ENCODE measurements at places on chromosomes 6 and 20.
A peak's percentile ranks its signal among the peaks of the same experiment; 100 is the strongest.

- DNase-seq, result no peak
These were observed 164.1 kb downstream of the HAO1 start for GRCh38 chr20:7776148-7776547.

- DNase-seq, result no peak
These were observed 87.7 kb upstream of the NOX3 start for GRCh38 chr6:155543166-155543847.

GRCh38 chr20:3413393-3413889 is 6.0 kb upstream of the DNAAF9 start:
- no peak for DNase-seq

- no peak for DNase-seq
These were observed 31.0 kb downstream of the ERGIC3 start for GRCh38 chr20:35572838-35573237.

- DNase-seq, result peak; percentile 59
These were observed at the start of gene AIG1 for GRCh38 chr6:143060806-143061596. Gene AIG1 (plus strand): TSS chr6:143060889. CDS start chr6:143060926, 37 bp downstream.

DNA sequence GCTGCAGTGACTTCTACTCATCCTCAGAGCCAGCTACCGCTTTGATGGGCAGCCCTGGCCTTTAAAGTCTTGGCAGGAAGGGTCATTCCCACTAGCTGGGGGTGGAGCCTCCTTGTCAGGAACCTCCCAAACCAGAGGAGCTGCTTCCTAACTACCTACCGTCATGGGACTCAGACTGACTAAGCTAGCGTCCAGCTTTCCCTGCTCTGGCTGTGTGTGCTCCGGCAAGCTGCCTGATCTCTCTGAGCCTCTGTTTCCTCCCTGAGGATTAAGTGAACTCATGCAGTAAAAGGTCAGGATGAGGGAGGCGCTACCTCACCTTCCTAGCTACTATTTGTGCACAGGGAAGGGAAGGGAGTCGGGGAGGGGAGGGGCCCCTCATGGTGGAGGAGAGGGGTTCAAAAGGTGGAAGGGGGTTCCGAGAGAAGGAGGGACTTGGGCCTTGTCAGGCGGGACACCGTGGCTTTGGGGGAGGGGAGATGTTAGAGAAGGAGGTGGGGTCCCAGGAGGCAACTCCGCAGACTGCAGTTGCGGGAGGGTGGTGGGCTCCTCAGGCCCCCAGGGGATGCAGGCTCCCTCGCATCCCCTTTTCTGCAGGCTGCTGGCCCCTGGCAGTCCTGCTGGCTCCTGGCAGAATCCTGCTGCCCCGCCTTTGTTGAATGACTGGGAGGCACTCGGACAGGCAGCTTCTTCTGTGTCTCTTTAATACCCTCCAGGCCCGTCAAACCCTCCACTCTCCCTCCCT is 9.8 kb downstream of the DUSP15 start:
- DNase-seq, result no peak

GRCh38 chr6:41072836-41073202 is at the start of gene NFYA:
Gene NFYA (plus strand): TSS chr6:41072974. CDS start chr6:41079090, 6,116 bp downstream.
- DNase-seq, result peak; percentile 98

DNA sequence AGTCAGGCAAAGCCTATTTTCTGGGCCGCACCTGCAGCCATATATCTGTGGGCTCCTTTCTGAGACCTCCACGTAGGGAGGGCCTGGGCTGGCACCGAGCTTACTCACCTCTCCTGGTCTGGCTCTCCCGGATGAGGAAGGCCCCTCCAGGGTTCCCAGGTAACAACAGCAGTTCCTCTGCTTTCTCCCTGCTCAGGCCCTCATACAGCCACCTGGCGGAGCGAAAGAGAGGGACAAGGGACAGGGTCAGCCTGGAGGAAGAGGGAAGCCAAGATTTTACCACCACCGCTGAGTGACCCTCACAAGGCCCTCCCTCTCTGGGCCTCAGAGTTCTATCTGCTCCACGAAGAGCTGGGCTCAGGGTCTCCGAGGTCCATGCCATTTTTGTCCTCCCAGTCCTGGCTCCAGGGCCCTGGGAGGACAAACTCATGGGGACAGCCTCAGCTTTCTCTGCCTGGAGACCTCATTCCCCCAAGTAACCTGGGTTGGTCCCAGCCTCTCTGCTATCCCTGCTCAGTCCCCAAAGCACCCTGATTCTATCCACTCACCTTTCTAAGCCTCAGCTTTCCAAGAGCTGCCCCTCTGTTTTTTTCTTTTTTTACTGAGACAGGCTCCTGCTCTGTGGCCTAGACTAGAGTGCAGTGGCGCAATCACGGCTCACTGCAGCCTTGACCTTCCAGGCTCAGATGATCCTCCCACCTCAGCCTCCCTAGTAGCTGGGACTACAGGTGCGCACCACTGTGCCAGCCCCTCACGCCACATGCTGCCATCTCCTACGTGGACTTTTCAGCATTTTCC is 13.3 kb downstream of the SLA2 start:
- no peak for DNase-seq

GRCh38 chr6:142651384-142651783 is 293.6 kb downstream of the HIVEP2 start:
- DNase-seq, result no peak

- DNase-seq, result no peak
These were observed 25.7 kb downstream of the KCNG1 start for GRCh38 chr20:50996901-50997865.

- DNase-seq, result no peak
These were observed 27.9 kb upstream of the NT5E start for GRCh38 chr6:85421972-85422371.

DNA sequence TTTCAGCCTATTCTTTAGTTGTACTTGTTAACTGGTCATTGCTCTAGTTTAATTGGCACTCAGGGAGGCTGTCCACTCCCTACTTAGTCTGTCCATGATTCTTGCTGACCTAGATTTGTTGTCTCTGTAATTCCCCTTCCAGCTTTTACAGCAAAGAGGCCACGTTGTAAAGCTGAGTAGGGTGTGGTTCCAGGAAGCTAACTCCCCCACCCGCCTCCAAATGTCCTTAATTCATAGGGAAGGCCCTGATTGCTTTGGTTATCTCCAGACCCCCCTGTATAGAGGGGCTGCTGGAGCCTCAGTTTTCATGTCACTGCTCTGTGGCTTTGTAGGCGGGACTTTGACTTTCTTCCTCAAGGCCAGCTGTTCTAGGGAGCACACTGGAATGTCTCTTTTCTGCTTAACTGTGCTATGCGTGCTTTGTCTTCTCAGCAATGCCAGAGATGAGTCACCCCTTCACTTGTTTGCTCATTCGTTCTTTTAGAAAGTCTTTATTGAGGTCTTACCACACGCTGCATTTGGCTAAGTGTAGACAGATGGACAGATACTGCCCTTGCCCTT is 175.1 kb upstream of the JAG1 start:
- DNase-seq, result no peak

- DNase-seq, result no peak
These were observed 638 bp downstream of the BLCAP start for GRCh38 chr20:37526839-37527637.

DNA sequence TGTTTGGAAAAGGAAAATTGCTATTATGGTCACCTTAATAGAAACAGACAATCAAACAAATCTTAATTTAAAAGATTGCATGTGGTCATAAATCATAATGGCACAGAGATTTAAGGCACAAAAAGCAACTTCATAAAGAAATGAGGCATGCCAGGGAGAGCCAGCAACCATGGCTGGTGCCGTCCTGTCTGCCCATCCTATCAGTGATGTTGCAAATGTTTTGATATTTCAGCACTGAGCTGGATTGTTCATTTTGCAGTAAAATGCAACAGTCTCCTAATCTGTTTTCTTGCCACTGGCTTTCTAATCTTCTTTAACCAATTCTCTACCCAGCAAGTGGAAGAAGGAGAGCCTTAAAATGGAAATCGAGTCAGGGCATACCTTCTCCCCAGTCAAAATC is 249.8 kb downstream of the SAMD5 start:
- no peak for DNase-seq

DNA sequence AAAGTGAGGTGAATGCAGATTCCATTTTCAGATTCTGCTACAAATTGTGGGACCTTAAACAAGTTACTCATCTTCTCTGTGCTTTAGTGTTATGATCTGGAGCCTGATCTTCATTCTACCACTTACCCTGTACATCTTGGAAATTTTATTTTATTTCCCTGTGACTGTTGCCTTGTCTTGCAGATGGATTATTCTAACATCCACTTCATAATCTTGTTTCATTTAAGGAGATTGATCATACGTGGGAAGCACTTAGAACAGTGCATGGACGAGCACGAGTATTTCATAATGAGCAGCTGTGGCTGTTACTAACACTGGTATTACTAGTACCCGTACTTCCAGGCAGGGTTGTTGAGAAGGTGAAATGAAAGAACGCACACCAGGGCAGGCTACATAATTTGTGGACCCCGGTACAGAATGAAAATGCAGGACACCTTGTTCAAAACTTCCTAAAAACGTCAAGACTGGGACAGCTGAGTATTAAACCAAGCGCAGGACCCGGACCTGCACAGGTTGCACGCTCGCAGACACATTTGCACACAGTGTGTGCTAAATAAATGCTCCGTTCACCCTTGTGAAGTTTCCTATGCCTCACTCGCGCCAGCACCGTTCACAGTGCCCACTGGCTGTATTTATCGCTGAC is 535 bp upstream of the CCDC170 start:
- DNase-seq, result no peak

GRCh38 chr6:69019832-69020231 is 384.8 kb downstream of the ADGRB3 start:
- DNase-seq, result no peak

DNA sequence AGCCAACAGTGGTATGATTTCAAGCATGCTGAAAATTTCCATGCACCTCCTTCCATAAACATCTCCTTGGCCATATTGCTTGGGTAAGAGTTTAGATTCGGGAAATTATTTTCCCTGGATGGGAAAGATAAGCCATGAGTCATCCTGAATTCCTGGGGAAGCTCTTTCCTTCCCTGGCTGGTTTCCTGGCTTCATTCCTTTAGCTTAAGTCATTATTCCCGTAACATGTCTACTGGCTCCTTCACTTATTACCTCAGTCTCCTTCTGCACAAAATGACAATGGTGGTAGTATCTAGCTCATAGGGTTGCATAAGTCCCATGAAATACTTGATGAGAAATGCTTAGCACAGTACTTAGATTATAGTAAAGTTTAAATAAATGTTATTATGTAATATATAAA is 27.6 kb downstream of the TINAG start:
- no peak for DNase-seq

GRCh38 chr20:38433304-38433972 is 1.7 kb downstream of the SNHG17 start:
- no peak for DNase-seq

GRCh38 chr20:5658912-5659345 is 91.3 kb upstream of the SHLD1 start:
- DNase-seq, result peak; percentile 78

DNA sequence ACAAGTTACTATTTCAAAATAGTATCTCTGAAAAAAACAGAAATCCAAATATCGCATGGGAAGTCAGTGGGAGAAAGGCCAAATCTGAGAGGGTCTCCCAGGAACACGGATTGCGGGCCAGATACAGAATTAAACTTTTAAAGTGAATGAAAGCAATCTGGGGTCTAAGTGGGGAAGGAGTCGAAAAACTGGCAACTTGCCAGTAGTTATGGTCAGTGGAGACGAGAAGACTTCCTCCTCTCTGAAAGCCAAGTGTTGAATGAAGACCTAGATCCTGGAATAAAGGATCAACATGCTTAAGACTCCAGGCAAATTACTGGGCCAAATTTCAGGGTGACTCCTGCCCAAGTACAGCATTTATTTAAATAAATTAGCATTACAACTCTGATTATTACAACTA is 123.6 kb downstream of the BFSP1 start:
- DNase-seq, result no peak

- DNase-seq, result no peak
These were observed 90.9 kb upstream of the MLIP start for GRCh38 chr6:54020334-54020733.

GRCh38 chr20:63356511-63356910 is 4.6 kb downstream of the CHRNA4 start:
- DNase-seq, result no peak

DNA sequence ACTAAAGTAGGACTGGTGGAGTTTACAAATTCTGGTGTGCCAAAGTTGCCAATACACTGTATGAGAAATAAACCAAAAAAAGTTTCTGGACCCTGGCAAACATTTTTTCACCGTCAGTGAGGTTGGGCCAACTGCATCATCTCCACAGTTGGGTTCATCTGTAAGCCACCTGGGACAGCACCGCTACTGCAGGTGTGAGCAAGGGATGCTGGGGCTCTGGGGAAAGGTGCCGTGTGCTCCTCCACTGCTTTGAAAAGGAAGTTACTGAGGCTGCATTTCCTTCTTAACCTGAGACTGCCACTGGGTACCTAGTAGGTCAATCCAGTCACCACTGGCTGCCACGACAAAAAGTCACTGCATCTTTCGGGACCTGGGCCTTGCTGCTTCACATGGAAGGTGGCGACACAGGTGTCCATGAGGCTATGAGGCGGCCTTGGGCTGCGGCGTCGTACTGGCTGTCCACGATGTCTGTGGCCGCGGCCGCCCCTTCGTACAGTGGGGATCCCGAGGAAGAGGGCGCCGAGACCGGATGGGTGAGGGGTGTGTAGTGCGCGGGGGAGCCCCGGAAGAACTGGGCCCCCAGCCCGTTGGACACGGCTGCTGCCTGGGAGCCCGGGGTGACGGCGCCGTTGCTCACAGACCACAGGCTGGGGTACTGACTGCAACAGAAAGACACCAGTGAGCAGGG is 9.6 kb downstream of the TBXT start:
- no peak for DNase-seq
